ENCODE measurements at places on chromosomes 16 and 17.

- DNase-seq = no peak
Observed at GRCh38 chr17:3693829-3694231, 2.1 kb downstream of the P2RX5 start.

DNA sequence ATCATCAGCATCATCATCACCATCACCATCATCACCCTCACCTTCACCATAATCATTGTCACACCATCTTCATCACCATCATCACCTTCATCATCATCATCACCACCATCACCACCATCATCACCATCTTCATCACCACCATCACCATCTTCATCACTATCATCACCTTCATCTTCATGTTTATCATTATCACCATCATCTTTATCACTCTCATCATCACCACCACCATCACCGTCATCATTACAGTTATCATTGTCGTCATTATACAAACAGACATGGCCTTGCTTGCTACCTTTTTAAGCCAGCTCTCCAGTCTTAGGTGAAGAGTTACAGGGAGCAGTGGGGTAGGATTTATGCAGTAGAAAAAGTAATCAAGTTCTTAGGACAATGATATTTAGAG is 114.9 kb downstream of the IRF8 start:
- no peak for DNase-seq

DNA sequence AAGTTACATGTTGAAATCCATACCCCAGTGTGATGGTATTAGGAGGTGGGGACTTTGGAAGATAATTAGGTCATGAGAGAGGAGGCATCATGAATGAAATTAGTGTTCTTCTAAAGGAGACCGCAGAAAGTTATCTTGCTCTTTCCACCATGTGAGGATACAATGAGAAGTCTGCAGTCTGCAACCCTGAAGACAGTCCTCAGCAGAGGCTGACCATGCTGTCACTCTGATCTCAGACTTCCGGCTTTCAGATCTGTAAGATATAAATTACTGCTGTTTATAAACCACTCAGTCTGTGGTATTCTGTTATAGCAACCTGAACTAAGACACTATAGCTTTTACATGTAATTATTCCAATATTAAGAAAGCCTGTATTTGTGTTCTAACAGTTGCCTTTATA is 116.7 kb upstream of the CES5A start:
- no peak for DNase-seq

DNA sequence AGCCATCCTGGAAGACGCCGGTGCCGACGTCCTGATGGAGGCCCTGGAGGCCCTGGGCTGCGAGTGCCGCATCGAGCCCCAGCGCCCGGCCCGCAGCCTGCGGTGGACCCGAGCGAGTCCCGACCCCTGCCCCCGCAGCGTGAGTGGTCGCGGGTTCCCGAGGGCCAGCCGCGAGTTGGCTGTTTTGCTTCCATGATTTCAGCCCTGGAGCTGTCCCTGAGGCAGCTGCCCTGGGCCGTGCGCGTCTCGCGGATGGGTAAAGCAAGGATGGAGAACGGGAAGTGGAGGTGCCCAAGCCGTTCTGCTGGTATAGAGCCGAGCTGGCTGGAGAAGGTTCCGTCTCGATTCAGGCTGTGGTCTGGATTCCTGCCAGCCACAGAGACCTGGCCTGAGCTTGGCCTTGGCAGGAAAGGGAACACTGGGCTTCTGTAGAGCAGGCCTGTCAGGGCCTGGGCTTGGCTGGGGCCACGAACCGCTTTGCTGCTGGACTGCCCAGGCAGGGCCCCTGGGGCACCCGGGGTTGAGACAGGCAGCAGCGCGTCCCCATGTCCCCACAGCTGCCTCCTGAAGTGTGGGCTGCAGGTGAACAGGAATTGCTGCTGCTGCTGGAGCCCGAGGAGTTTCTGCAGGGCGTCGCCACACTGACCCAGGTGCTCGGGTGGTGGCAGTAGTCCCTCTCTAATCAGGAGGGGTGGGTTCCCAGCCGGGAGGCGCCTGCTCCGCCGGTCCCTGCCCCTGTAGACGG is 941 bp upstream of the MRPS34 start:
- no peak for DNase-seq

GRCh38 chr16:88804552-88805339 is 1.2 kb downstream of the CDT1 start:
- DNase-seq = no peak

GRCh38 chr16:16021020-16021419 is 71.6 kb downstream of the ABCC1 start:
- DNase-seq = no peak

DNA sequence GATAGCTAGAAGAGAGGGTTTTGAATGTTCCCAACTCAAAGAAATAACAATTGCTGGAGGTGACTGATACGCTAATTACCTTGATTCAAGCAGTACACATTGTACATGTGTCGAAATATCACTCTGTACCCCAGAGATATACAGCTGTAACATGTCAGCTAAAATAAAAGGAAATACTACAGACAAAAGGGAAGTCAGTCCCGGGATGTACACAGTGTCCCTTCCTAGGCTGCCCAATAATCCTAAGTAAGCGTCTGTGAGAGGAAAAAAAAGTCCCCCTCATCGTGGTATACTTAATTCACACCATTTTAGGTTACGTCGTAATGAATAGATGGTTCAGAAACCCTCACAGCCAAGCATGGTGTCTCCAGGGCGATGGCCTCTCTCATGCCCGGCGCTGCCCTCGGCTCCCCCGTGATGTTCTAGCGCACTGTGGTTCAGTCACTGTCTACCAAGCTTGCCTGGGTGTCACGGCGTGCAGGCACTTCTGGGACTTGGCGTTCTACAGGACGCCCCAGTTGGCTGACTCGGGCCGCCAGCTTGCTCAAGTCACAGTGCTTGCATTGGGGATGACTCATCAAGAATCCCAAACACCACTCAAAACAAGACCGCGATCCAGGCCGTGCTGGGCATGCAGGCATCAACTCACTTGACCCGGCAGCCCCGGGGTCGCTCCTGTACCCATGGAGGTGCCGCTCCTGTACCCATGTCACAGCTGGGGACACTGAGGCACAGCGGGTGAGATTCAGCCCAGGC is 27.6 kb downstream of the CCDC40 start:
- DNase-seq = no peak

GRCh38 chr16:1024138-1024537 is 42.6 kb downstream of the SOX8 start:
- no peak for DNase-seq

DNA sequence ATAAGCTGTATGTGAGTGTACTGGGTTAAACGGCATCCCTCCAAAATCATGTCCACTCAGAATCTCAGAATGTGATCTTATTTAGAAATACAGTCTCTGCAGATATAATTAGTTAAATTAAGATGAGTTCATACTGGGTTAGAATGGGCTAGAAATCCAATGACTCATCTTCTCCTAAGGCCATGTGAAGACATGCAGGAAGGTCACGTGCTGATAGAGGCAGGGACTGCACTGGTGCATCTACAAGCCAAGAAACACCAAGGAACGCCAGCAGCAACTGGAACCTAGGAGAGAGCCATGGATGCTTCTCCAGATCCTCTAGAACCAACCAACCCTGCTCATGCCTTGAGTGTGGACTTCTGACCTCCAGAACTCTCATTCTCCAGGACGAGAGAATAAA is 241.0 kb downstream of the XYLT1 start:
- DNase-seq = no peak

DNA sequence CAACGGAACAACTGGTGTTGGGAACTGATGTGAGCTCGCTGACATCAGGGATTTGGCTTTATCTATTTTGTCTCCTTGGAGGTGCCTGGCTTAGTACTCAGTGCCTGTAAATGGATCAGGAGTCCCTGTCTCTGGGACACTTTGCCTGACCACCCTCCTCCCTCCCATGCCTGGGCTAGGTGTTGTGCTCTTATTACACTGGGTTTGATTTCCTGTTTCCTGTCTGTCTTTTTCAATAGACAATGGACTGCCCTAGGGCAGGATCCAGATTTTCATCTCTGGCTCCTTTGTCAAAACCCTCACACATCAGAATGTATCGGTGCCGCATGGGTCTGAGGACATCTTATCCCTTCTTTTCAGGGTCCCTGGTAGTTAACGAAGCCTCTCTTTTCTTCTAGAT is 223.6 kb upstream of the ASIC2 start:
- no peak for DNase-seq

- DNase-seq = no peak
Observed at GRCh38 chr16:1311738-1312466, 2.5 kb downstream of the UBE2I start.

DNA sequence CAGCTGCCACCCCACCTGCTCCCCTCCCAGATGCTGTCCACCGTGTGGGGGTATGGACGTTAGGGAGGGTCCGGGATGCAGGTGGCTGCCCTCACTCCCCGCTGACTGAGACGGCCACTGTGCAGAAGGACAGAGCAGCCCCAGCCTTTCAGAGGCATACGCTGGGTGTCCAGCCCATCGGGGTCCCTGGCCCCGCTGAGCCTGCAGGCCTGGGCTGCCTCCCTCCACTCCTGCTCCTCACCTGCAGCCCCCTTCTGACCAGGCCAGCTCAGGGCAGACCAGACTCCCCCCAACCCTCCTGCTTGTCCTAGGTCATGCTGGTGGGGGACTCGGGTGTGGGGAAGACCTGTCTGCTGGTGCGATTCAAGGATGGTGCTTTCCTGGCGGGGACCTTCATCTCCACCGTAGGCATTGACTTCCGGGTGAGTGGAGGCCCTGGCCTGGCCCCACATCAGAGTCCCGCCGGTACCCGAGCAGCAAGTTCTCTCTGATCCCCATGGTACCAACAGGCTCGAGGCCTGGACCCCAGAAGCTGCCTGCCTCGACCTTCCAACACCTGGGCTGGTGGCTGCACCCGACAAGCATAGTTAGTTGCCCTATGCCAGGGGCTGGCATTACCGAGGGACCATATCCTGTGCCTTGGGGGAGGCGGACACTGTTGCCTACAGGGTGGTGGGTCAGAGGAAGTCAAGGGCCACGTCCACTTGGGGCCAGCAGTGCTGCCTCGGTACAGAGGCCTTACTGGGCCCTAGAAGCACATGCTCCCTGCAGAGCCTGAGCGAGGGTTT is 1.4 kb downstream of the RAB26 start:
- no peak for DNase-seq

- DNase-seq = no peak
Observed at GRCh38 chr17:72004611-72005331, 116.0 kb upstream of the SOX9 start.

GRCh38 chr16:9034056-9034455 is 57.4 kb upstream of the HAPSTR1 start:
- DNase-seq = no peak

DNA sequence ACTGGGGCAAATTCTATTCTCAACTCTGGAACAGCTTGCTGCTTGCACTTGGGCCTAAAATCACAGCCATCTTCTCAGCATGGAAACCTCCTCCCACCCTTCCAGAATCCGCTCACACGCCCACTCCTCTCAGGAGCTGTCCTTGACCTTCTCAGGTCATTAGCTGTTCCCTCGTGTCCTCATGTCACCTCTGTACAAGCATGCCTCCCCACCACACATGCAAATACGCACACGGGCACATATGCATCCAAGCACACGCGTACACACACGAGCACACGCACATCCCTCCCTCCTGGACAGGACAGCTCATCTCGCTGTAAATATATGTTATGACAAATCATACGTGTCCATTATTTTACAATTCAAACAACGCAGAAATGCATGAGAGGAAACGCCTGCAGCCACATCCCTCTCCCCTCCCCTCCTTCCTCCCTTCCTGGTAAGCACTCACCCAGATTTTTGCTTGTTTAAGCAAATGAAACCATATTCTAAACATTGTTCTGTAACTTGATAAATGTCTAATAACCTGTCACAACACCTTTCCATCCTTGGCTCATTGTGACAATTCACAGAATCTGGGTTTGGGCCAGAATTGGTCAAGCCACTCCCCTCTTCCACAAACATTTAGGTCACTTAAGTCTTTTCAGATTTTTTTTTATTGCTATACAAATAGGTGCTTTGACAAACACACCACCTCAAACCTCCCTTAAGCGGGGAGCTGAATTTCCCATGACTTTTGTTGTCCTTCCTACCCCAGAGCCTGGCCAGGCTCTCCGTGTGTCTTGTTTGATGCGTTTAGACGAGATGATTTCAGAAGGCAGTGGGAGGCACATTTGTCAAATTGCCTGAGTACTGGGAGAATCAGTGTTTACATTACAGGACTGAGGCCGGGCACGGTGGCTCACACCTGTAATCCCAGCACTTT is 41.7 kb downstream of the DNAH17 start:
- no peak for DNase-seq

DNA sequence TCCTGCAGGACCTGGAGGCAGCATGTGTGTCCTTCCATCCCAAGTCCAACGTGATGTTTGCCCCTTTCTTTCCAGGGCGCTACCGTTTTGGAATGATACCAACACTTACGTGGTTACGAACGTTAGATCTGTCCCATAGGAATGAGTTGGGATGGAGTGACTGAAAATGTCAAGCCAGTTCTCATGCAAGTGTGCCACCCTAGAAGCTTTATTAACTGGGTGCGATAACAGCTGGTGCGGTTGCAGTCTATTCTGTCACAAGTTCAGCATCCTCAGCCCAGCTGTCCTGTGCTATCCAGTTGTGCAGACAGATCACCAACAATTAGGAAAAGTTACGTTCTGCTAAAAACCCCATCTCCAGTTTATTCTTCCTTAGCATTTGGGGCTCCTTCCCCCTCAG is 52.5 kb downstream of the BANP start:
- DNase-seq = no peak

GRCh38 chr16:62205459-62205858 is 169.2 kb upstream of the CDH8 start:
- no peak for DNase-seq

DNA sequence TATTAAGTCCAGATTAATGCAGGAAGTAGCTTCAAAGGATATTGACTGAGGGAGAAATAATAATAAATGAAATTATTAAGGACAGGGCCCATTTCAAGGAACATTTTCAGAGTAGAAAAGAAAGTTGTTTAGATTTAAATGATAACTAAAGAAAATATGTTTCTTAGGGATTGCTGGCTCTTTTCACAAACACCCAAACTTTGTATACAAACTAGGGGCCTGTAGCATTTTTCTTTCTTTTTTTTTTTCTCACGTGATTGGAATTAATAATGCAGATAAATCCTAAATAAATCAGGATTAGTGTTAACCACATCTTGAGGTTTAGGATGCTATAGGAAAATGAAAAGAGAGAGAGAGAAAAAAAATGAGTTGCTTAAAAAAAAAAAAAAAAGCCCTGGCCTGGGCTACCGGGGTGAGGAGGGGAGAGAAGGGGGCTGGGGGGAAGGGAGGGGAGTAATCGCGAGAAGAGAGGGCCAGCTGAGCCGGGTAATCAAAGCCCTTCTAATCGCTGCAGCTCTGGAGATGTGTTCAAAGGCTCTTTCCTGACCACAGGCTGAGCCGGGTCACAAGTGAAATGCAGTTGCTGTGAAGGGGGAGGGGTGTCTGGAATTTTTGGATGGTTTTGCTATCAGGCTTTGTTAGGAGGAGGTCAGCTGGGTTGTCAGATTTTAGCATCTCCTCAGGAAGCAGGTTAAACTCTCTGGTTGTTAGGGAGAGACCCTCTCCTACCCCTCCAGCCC is 104.6 kb upstream of the ZFHX3 start:
- peak; percentile 13 for DNase-seq
